Caki2 (cell line): ENCODE measurements at places on chromosomes 12 and 14.

DNA sequence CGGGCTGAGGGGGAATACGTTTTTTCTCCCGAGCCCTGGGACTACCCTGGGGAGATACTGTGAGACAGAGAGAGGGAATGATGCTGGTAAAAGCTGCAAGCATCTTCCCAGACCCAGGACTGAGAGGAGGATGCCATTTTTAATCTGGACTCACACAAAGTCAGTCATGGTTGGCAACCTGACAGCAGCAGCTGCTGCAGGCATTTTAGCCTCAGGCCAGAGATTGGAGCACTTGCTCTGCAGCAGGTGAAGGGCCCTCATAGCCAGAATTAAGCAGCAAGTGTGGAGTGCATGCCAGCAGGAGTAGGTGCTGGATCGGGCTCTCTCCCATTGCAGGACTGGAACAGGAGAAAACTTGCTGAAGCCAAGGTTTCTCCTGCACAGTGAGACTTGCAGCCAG lies 361.1 kb upstream of the CLEC14A start:
- no peak for DNase-seq

- no peak for DNase-seq
Measured at GRCh38 chr12:3718100-3718499, 34.8 kb downstream of the CRACR2A start.

DNA sequence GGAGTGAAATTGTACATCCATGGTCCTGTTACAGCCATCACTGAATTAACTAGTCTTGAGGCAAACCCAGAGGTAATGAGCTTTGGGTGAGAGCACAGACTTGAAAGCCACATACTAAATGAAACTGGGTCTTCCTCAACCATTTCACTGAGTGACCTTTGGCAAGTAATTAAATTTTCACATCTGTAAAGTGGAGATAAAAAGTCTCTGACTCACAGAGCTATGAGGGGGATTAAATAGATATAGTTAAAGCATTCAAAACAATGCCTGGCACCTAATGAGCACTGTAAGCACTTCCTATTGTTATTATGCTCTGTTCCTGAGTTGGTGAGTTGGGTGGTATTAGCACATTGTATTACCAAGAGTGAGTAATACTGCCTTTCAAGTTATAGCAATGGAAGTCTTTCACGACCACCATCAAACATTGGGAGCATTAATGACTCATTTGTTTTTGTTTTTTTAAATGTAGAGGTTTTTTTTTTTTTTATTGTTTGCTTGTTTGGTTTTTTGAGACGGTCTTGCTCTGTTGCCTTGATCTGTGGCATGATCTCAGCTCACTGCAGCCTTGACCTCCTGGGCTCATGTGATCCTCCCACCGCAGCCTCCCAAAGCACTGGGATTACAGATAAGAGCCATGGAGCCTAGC lies 12.5 kb upstream of the STRN3 start:
- DNase-seq, result peak; percentile 64

GRCh38 chr12:104216521-104216924 lies 944 bp downstream of the TXNRD1 start:
- peak; percentile 31 for DNase-seq

GRCh38 chr14:90513161-90514014 lies 116.6 kb downstream of the CALM1 start:
- no peak for DNase-seq

DNA sequence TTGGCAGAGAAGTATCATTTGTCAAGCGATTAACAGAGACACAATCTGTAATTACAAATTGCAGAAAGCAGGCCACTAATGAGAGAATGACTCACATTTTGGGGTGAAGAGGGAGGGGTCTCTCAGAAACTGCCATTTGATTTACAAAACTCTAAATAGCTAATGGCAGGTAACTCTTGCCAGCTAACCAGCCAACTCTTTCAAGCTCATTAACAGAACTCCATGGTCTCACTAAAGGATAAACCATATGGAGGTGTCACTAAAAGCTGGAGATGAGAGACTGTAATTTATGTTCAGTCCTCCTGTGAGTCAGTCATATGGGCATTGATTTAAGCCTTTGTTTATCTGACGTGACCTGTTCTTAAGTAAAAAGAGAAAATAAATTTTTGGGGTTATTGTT lies 336.4 kb downstream of the FOXG1 start:
- no peak for DNase-seq

DNA sequence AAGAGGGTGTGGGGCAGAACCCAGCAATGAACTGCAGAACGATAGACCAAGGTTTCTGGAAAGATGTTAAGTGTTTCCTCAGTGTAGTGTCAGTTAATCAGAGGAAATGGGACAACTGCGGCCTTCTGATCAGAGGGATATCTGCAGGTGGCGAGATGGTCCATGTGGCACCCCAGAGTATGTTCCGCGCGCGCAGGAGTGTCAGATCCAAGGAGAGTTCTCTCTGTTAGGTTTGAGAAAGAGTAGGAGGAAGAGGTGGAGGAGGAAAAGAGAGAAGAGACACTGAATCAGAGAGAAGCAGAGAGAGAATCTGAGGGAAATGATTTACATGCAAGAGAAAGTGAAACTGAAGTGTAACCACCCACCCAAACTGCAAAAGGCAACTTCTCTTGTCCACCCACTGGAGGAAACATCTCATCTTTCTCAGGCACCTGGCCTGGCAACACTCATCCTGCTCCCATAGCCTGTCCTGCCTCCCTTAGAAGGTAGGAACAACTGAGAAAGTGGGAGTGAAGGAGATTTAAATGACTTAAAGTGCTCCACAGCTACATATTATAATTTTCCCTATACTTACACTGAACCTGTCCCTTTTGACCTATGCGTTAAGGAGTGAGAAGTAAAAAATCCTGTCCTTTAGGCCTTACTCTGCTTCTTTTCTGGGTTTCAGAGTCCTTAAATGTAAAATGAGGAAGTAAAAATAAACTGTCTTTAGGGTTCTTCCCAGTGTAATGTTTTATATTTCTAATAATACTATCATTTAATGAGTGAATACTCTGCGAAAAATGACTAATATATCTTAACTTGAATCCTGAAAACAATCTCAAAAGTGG lies 6.8 kb upstream of the TESPA1 start:
- no peak for DNase-seq

- peak; percentile 94 for DNase-seq
Measured at GRCh38 chr12:85036234-85036707, at the start of the genes LRRIQ1 and TSPAN19. TSS of gene LRRIQ1 (plus strand) at chr12:85036351. CDS start at chr12:85038177, 1,826 bp downstream. TSS of gene TSPAN19 (minus strand) at chr12:85036277. CDS start at chr12:85029946, 6,331 bp downstream.

DNA sequence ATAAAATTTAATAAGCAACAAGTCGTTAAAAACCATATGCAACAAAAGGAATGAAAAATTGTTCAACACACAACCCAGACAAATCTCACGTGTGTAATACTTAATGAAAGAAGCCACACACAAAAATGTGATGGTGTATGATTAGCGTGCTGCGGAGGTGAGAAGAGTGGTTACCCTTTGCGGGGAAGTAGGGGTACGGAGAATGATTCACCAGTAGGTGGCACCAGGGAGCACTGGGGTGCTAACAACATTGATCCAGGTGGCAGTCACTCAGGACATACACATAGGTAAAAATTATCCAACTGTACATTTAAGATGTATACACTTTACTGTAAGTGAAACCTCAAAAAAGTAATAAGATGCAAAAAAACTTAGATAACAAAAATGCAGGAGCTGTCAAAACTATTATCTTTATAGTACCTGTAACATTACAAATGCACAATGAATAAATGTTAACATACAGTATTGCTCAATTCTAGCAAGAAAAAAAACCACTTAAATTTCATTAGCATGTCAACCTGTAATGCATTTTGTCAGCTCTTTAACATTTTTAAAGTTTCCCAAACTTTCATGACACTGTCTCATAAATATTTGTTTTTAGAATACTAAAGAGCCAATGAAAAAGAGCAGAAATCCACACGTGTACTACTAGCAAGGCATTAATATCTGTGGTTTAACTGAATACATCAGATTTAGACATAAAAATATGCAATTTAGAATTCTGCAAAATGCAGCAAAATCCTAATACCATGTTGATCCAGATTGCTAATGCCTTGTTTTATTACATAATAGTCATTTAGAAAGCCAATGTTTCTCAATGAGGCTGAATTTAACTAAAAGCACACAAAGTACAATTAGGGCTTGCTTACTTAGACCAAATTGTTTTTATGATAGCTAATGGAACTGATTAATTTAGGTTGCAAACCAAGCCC lies 46.7 kb downstream of the TMCC3 start:
- no peak for DNase-seq

GRCh38 chr12:7060353-7060954 lies at the start of gene C1S:
TSS of gene C1S (plus strand) at chr12:7060718. CDS start at chr12:7061913, 1,195 bp downstream.
- peak; percentile 72 for DNase-seq
